ENCODE measurements at places on chromosomes 16 and 17.
A peak's percentile ranks its signal among the peaks of the same experiment; 100 is the strongest.

DNA sequence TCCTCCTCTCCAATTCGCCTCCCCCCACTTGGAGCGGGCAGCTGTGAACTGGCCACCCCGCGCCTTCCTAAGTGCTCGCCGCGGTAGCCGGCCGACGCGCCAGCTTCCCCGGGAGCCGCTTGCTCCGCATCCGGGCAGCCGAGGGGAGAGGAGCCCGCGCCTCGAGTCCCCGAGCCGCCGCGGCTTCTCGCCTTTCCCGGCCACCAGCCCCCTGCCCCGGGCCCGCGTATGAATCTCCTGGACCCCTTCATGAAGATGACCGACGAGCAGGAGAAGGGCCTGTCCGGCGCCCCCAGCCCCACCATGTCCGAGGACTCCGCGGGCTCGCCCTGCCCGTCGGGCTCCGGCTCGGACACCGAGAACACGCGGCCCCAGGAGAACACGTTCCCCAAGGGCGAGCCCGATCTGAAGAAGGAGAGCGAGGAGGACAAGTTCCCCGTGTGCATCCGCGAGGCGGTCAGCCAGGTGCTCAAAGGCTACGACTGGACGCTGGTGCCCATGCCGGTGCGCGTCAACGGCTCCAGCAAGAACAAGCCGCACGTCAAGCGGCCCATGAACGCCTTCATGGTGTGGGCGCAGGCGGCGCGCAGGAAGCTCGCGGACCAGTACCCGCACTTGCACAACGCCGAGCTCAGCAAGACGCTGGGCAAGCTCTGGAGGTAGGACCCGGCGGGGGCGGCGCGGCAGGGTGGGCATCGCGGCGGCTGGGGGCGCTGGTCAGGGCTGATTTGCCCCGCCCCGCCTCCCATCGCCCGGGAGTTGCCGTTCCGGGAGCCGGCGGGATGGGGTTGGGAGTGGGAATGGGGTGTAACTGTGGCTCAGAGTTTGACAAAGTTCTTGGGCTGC lies 567 bp downstream of the SOX9 start:
- no peak for DNase-seq

DNA sequence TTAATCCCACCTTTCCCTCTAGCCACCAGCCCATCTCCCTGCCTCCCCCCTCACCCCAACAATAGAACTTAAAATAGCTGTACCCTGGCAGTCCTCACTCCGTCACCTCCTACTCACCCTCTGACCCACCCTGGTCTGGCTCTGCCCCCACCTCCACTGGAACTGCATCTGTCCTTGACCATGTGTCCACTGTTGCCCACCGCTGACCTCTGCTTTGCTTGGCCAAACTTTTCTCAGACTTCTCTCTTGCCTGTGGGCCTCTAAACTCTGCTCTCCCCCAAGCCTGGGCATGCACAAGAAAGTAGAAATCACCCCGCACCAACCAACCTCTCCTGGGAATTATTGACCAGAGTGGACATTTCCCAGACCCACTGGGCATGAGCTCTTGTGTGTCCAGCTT lies 169.8 kb downstream of the WSCD1 start:
- no peak for DNase-seq

- DNase-seq, result no peak
Observed at GRCh38 chr16:83021045-83021444, 394.3 kb downstream of the CDH13 start.

- DNase-seq, result no peak
Observed at GRCh38 chr17:67569873-67570272, 147.9 kb upstream of the NOL11 start.

DNA sequence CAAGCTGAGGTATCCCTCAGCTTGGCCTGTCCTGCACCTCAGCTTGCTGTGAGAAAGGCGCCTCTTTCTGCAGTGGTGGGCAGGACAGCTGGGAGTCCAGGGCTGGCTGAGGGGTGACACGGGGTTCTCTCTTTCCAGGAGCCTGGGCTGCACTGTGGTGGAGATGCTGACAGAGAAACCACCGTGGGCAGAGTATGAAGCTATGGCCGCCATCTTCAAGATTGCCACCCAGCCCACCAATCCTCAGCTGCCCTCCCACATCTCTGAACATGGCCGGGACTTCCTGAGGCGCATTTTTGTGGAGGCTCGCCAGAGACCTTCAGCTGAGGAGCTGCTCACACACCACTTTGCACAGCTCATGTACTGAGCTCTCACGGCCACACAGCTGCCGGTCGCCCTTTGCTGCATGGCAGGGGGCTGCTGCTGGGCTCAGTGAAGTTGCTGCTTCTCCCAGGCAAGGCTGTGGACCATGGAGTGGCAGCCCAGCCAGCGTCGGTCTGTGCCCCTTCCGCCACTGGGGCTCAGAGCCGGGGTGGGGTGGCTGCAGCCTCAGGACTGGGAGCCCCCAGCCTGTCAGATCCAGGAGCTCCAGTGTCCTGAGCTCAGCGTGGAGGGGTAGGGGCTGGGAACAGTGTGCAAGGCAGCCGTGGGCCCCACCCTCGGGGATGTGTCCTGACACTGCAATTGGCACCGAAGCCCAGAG lies 6.4 kb downstream of the LIMD2 start:
- DNase-seq, result no peak

DNA sequence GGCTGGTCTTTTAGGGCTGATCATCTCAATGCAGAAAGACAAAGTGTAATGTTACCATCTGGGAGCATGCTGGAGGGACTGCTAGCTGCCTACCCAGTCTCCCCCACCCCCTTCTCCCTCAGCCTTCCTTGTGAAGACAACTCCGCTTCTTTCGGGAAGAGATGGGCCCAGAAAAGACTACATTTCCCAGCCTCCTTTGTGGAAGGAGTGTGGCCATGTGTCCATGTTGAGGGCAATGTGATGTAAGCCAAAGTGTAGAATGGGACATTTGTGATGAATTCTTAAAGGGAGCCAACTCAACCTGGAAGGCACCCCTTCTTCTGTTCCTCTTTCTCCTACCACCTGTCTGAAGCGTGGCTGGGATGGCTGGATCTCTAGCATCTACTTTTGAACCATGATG lies 16.3 kb downstream of the ABCC12 start:
- DNase-seq, result no peak

DNA sequence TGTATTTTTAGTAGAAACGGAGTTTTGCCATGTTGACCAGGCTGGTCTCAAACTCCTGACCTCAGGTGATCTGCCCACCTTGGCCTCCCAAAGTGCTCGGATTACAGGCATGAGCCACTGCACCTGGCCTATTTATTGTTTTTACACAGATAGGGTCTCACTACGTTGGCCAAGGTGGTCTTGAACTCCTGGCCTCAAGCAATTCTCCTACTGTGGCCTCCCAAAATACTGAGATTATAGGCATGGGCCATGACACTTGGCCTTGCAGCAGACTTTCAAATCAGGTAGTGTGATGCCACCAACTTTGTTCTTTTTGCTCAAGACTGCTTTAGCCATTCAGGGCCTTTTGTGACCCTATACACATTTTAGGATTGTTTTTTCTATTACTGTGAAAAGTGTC lies 61.7 kb upstream of the INTS2 start:
- DNase-seq, result no peak

- no peak for DNase-seq
Observed at GRCh38 chr17:78493450-78493849, 83.7 kb downstream of the DNAH17 start.

DNA sequence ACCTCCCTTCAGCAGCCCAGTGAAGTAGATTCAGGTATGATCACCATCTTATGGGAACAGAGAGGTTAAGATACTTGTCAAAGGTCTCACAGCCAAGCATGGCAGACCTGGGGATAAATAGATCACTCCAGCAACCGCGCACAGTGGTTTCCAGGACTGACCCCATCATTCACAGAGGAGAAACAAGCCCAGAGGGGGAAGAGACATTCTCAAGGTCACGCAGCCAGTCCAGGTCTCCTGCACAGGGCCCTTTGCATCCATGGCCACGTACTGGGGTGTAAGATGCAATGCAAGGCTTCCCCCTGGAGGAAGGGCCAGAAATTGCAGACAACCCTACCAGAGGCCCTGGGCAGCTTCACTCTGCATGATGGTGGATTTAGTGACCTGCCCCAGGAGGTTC lies 19.9 kb downstream of the TLE7 start:
- no peak for DNase-seq

DNA sequence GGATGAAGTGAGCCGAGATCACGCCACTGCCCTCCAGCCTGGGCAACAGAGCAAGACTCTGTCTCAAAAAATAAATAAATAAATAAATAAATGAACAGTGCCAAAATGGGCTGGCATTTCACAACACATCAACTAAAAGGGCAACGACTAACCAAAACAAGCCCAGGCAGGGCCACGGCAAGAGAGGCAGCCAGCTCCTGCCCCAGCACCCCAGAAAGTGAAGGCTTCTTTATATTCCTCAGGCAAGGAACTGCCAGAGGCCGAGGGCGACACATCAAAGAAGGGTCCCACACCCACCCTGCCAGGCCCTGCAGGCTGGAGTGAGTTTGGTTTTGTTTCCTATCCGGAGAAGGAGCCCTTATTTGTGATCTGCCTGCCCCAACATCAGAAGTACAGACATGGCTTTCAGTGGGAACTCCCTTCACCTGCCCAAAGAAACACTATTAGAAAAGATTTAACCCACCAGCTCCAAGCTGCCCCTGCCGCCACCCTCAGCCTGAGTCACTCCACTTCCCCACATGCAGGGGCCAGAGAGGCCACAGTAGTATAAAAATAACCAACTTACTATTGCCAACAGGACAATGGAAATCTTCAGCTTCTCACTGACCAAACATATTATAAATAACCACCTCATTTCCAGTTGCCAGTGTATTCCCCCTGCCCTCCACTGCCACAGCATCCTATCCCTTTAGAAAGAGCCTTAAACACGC lies 8.0 kb downstream of the FBXO31 start:
- DNase-seq, result no peak

GRCh38 chr16:51321251-51321650 lies 170.2 kb upstream of the SALL1 start:
- DNase-seq, result no peak

- DNase-seq, result no peak
Observed at GRCh38 chr16:70715055-70715858, 29.4 kb upstream of the MTSS2 start.

DNA sequence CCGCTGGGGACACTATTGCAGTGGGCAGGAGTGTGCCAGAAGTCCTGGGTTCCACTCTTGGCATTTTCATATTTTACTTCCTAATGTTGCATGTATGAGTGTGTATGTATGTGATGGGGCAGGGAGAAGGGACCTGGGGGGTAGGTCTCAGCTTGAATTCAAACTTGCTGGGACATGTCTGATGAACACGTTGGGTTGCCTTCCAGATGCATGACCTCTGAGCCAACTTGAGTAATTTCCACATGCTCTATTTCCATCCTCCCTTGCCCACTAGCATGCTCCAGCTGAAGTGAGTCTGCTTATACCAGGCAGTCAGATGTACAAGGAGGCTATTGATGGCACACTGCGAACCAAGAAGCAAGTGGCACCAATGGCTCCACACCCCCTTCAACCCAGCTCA lies 32.9 kb upstream of the SRSF1 start:
- no peak for DNase-seq

DNA sequence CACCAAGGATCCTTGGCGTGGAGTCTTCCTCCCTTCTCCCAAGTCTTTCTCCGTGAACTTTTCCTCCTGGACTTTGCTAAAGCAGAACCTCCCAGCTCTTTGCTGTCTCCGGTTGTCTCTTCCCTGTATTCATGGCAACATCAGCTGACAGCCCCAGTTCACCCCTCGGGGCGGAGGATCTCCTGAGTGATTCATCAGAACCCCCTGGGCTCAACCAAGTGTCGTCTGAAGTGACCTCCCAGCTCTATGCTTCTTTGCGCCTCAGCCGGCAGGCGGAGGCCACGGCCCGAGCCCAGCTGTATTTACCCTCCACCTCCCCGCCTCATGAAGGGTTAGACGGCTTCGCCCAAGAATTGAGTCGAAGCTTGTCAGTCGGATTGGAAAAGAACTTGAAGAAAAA lies 943 bp downstream of the CNTROB start:
- no peak for DNase-seq

GRCh38 chr16:89026121-89026612 lies 49.2 kb upstream of the CBFA2T3 start:
- no peak for DNase-seq

- no peak for DNase-seq
Observed at GRCh38 chr17:81156866-81157805, 8.2 kb upstream of the PVALEF start.

- DNase-seq, result no peak
Observed at GRCh38 chr16:67645397-67646121, 615 bp downstream of the CARMIL2 start.

- DNase-seq, result peak; percentile 71
Observed at GRCh38 chr17:2400877-2401425, at the start of gene MNT. MNT (minus strand) TSS chr17:2401060; CDS start chr17:2400712, 348 bp downstream.

DNA sequence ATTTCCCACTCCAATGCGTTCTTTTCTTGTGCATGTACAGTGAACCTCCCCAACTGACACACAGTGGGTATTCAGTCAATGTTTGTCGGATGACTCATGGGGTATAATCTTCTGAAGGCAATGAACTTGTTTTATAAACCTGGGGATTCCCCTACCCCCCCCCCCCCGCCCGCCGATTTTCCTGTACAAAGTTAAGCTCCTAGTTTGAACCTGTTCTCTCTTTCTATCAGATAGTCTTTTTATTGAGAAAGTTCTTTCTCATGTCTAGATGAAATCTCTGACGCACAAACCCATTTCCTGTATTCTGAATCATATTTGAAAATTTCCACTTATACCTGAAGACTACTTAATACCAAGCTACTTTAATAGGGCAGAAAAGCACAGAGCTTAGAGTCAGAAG lies 338.3 kb downstream of the CA10 start:
- DNase-seq, result no peak

GRCh38 chr17:41959030-41959335 lies 7.6 kb upstream of the CNP start:
- DNase-seq, result no peak

- DNase-seq, result no peak
Observed at GRCh38 chr16:49093939-49094338, 187.7 kb downstream of the CBLN1 start.

- no peak for DNase-seq
Observed at GRCh38 chr16:48136547-48137360, 19.0 kb downstream of the ABCC12 start.

DNA sequence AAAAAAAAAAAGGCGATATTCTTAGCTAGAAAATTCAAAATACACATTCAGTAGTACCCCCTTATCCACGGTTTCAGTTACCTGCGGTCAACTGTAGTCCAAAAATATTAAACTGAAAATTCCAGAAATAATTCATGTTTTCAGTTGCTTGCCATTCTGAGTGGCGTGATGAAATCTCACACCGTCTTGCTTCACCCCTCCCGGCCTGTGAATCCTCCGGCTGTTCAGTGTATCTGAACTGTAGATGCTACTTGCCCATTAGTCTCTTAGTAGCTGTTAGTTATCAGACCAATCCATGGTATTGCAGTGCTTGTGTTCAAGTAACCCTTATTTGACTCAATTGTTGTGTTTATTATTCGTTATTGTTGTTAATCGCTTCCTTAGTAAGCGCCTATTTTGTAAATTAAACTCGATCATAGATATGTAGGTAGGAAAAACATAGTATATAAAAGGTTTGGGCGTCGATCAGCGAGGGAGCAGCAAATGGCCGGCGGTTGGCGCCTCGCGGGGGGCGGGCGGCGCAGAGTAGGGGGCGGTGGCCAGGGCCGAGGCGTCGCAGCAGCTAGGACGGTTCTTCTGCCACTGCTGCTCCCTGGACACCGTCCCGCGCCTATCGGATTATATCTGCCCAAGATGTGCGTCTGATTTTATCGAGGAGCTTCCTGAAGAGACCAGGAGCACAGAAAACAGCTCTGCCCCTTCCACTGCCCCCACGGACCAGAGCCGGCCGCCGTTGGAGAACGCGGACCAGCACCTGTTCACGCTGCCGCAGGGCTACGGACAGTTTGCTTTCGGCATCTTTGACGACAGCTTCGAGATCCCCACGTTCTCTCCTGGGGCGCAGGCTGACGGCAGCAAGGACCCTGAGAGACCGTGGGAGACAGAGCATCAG lies 39.8 kb upstream of the AKAP1 start:
- DNase-seq, result no peak

Measured in NCI-H2029 treated with DMSO at 0.1 percent for 48 hours (cell line).